ENCODE measurements at places on chromosomes 2 and 18.

GRCh38 chr2:161085149-161085548 is 75.1 kb upstream of the TANK start:
- no peak for DNase-seq

DNA sequence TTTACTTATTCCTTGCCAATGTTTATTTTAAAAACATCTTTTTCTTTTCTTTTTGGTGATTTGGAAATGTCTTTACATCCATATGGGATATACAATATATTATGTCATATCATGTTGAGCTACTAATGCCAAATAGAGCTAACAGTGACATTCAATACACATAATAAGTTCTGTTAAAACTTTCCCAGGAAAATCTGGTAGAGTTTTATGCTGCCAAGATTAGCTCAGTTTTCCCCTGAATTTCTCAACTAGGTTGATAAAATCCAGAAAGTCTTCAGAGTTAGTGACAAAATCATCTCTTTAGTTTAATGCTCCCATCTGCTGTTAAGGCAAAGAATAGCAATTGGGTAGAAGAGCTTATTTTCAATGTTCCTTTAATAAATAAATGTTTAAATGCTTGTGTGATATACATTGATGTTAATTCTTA is 9.9 kb downstream of the COL3A1 start:
- no peak for DNase-seq

GRCh38 chr2:199784512-199784911 is 66.5 kb downstream of the FTCDNL1 start:
- DNase-seq: no peak

DNA sequence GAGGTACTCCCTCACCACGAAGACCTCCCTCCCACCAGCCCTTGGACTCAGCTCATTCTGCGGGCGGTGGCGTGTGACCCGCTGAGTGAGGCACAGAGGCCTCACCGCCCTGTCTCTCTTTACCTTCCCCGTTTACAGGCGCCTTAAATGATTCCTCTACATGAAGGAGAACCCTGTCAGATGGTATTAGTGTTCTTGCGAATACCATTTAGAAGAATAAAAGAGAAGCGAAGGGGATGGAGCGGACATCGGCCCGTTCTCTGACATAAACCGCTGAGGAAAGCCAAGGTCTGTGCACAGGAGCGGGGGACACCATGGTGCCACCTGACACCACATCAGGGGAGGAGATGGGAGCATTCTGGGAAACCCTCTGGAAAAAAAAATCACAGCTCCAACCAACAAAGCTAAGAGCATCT is 179.8 kb downstream of the HDAC4 start:
- no peak for DNase-seq

- DNase-seq: no peak
These were observed 202.9 kb downstream of the SLC4A3 start for GRCh38 chr2:219830353-219830738.

DNA sequence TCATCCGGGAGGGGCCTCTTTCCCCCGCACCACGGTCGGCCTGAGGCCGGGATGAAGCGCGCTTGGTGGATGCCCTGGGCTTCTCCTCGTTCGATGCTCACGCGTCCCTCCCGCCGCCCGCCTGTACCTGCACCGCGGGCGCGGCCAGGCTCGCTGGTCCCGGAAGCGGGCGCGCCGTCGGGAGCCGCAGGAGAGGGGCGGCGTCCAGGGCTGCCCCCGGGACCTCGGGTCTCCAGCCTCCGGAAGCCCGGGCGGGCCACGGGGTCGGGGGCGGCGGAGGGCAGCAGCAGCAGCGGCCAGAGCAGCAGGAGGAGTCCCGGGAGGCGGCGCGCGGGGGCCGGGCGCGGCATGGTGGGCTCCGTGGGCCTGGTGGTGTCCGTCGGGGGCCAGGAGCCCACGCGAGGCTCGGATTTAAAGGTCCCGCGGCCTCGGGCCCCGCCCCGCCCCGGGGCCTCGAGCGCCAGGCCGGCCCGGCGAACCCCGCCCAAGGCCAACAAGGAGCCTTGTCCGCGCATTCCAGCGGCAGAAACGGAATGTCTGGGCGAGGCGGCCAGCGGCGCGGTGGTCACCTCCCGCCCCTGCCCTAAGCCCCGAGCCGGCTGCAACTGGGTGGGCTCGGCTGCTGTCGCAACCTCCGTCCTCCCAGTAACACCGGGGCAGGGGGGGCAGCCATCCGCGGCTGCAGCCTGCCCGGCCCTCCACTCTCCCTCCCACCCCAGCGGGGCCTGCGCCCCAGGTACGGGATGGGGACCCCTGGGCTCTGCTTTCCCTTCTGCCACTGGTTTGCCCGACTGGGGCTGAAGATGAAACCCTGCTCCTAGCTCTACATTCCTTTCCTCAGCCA is at the start of gene MATN3:
Gene MATN3, minus strand, starts transcription at position 387 of the 844 bp plus-strand sequence. Its CDS starts 37 bp downstream, at position 350.
- DNase-seq: no peak

DNA sequence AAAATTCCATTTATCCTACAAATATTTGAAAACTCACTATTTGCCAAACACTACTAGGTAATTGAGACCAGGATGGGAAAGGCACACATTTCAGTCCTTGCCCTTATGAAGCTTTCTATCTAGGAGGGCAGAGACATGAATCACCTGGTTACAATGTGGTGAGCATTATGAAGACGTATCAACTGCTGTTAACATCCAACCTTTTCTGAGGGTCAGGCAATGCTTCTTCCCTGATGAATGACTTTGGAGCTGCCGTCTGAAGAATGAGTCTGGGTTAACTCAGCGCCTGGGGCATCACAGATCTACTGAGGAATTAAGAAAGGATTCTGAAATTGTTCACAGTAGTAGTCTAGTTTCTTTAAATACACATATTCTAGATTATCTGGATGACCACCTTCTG is 62.1 kb upstream of the NOSTRIN start:
- no peak for DNase-seq

GRCh38 chr2:148614014-148614321 is 30.6 kb upstream of the EPC2 start:
- no peak for DNase-seq

GRCh38 chr2:33931164-33931563 is 332.1 kb upstream of the FAM98A start:
- no peak for DNase-seq

DNA sequence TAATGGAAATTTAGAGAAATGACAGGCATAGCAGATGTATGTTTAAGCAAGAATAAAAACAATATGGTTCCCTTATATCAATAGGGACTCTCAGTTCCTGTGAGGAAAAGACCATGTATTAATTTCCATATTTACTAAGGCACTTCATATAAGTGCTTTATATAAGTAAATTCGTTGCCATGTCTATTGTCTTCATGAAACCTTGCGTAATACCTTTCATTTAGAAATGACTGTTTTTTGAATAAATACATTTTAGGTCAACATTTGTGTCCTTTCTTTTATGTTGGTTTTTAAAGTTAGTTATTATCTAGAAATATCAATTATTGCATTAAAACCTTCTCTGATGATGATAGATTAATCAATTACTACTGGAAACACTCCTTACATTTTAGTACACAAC is 83.3 kb downstream of the KCNS3 start:
- DNase-seq: no peak

DNA sequence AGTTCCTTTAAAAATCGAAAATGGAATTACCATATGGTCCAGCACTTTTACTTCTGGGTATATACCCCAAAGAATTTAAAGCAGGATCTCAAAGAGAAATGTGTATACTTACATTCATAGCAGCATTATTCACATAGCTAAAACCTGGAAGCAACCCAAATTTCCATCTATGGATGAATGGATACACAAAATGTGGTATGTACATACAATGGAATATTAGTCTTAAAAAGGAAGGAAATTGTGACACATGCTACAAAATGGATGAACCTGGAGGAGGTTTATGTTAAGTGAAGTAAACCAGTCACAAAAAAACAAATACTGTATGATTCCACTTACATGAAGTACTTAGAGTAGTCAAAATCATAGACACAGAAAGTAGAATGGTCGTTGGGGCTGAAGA is 147.9 kb upstream of the LTBP1 start:
- DNase-seq: no peak

DNA sequence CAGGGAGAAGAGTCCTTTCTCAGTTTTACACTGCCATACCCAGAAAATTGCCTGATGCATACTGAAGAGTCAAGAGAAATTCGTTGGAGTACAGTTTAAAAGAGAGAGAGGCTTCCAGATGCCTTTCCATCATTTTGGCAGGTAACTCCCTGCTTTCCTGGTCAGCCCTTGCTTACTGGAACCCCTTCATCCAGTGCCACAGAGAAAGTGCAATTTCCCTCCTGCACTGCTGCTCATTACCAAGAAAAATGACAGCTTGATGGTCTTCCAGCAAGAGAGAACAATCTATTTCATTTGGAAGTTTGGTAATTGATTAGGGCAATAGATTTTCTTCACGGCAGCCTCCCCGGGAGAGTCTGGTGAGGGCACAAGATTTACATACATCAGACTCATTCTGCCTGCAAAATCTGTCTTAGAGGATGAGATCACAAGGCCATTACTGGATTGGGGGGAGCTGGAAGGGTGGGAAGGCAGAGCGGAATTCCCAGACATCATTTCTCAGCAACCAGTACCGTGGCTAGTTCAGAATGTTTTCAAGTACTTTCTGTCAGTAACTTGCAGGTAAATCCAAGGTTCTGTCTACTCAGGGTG is 102.8 kb upstream of the SLC14A2 start:
- DNase-seq: no peak

GRCh38 chr18:56580026-56580425 is 58.4 kb downstream of the TXNL1 start:
- DNase-seq: no peak

GRCh38 chr18:35826477-35826876 is 146.0 kb upstream of the RMP24 start:
- DNase-seq: no peak

GRCh38 chr2:100250645-100251044 is 71.7 kb downstream of the LONRF2 start:
- no peak for DNase-seq

- peak; percentile 78 for DNase-seq
These were observed 73.3 kb upstream of the MCFD2 start for GRCh38 chr2:46988733-46989481.

DNA sequence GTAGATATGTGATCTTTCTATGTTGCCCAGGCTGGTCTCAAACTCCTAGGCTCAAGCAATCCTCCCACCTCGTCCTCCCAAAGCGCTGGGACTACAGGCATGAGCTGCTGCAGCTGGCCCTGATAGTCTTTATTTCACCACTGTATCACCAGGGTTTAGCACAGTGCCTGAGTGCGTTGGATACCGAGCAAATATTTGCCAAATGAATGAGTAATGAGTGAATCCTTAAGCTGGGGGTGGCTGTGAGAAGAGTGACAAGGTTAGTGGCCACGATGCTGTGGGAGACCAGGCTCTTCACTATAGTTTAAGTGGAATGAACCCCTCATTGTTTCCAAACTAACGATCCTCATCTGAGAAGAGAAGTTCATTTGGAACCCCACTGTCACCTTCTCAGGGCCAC is 60.8 kb upstream of the FAM136A start:
- DNase-seq: no peak

GRCh38 chr18:36650266-36650665 is 178.5 kb downstream of the TPGS2 start:
- DNase-seq: no peak

- no peak for DNase-seq
These were observed 15.0 kb upstream of the TTR start for GRCh38 chr18:31576670-31577069.
